ENCODE measurements at places on chromosomes 5 and 9.

DNA sequence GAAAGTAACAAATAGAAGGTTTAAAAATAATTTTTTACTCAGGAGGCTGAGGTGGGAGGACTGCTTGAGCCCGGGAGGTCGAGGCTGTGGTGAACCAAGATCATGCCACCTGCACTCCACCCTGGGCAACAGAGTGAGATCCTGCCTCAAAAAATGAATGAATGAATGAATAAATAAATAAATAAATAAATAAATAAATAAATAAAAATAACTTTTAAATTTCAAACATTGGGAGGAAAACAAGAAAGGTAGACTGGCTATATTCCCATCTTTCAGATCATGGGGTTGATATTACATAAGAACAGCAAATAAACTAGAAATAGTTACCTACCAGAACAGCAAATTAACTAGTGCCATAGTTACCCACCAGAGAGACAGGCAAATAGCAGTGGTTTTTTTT is 75.7 kb downstream of the LHX2 start:
- DNase-seq = no peak

GRCh38 chr5:52605317-52606313 is 182.1 kb upstream of the ITGA1 start:
- peak; percentile 28 for DNase-seq

GRCh38 chr9:120942186-120943001 is 15.8 kb upstream of the TRAF1 start:
- no peak for DNase-seq

GRCh38 chr5:151911011-151911410 is 13.6 kb downstream of the GLRA1 start:
- no peak for DNase-seq

DNA sequence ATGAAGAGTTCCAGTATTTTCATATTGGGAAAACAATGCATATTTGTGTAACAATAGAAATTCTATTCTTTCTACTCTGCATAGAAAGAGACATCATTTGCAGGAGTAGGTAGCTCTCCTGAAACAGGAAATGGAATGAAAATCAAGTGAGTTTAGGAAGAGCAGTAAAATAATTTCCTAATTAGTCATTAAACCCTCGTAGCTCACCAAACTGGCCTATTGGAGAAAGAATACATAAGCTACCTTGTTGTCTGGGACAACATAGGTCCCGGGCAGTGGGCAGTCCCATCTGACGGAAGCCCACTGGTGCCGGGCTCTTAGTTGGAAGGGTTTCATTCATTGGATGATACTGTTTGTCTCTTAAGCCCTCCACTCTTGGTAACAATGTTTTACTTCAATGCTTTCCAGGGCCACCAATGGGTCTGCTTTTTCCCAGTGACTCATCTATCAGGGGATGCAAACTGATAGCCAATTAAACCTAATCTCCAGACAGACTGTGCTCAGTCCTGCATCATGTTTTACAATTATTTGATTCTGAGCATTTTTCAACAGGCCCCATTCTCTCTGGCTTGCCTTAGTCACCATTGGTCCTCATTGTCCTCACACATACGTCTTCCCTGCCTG is 46.5 kb downstream of the GNA14 start:
- no peak for DNase-seq

- no peak for DNase-seq
Observed at GRCh38 chr9:114910541-114910940, 19.9 kb downstream of the TNFSF8 start.

- no peak for DNase-seq
Observed at GRCh38 chr5:84590629-84591028, 205.9 kb upstream of the EDIL3 start.

DNA sequence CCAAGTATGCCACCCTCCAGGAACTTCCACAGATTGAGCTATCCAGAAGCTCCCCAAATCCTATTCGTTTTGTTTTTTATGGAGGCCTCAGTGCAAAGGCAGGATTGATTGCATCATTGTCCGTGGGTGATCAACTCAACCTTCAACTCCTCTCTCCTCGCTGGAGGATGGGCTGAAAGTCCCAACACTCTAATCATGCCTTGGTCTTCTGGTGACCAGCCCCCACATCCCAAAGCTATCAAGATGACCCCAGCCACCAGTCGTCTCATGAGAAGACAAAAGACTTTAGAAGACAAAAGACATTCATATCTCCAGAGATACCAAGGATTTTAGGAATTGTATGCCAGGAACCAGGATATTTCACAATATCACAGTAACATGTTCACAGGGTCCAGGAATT is 441.6 kb upstream of the WWC1 start:
- no peak for DNase-seq

GRCh38 chr9:83019246-83019645 is 43.7 kb downstream of the RASEF start:
- no peak for DNase-seq

GRCh38 chr9:33014665-33015014 is 10.4 kb upstream of the DNAJA1 start:
- DNase-seq = no peak

- DNase-seq = no peak
Observed at GRCh38 chr9:33082128-33082527, 5.7 kb upstream of the SMU1 start.

DNA sequence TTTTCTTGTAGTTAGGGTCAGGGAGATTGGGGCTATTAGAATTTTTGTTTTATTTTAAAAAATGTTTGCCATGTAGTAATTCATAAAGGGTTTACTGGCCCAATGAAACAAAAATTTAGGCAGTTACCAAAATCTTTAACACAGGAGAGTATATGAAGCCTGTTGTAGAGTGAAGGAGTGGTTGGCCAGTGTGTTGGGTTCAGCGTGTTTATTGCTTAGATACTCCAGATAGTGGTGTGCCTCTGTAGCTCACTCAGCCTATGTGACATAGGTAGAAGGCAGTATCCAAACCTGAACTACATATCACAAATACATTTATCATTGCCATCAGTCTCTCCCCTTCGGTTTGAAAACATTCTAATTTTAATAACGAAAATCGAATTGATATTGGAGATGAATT is 1.2 kb downstream of the TEK start:
- DNase-seq = no peak

Measured in lung (tissue), 17 donors.